ENCODE measurements at places on chromosomes 11 and 22.

- DNase-seq, result no peak
These were observed 36.8 kb upstream of the LRRC32 start for GRCh38 chr11:76707293-76707825.

DNA sequence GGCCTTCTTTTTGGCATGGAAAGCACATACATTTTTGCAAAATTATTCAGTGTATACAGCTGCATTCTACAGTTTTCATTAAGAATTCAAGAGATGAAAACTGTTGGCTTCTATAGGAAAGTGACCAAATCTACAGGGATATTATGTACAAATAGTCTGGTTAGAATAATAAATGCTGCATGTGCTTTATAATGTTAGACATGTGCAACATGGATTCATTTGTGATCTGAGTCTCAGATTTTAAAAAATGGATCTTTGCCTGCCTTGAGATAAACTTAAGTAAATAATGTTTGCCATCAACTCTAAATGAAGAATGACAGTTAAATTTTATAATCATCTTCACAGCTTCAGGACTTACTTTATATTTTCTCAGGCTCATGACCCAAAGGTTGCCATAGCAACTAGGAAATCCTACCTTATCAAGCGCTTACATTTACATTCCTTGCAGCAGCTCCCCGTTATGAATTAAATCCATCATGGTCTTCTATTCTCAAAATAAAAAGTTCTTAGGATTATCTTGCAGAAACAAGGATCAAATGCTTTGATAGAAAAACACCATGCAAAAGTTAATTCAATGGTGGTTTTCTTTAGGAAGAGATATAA lies 200.2 kb downstream of the CADM1 start:
- no peak for DNase-seq

DNA sequence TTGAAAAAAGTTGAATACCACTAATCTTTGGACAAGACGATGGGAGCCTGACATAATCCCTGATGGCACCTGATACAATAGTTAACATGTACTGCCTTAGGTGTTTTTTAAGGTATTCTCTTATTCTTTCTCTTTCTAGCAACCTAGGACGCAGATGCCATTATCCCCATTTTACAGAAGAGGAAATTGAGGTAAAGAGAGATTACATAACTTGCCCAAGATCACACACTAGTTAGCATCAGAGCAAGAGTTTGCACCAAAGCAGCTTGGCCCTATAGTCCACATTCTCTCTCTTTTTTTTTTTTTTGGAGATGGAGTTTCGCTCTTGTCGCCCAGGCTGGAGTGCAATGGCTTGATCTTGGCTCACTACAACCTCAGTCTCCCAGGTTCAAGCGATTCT lies 35.7 kb upstream of the RBFOX2 start:
- no peak for DNase-seq

DNA sequence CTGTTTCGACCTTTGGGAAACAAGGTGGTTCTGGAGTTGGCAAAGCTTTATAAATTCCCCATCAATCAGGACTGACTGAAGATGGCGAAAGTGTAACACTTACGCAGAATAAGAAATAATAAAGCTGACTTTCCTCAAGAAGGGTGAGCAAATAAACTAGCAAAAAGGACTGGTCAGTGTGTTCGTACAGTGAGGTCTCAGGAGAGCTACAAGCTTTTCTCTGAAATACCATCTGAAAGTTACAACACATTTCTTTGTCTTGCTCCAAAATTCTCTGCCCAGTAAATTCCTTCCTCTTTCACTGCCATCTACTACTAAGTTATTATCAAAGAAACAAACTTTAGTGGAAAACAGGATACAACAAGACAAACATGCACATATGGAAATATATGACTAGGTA lies 13.4 kb downstream of the PITPNB start:
- no peak for DNase-seq

- no peak for DNase-seq
These were observed 23.6 kb upstream of the ME3 start for GRCh38 chr11:86696004-86696403.

- DNase-seq, result no peak
These were observed 4.4 kb downstream of the BIK start for GRCh38 chr22:43114958-43115357.

- DNase-seq, result no peak
These were observed 98.9 kb upstream of the SLC5A12 start for GRCh38 chr11:26820739-26821138.

- no peak for DNase-seq
These were observed 8.8 kb upstream of the C11orf91 start for GRCh38 chr11:33709466-33709865.

- no peak for DNase-seq
These were observed 2310.2 kb downstream of the LRRC4C start for GRCh38 chr11:39149214-39149613.

GRCh38 chr11:7286178-7286577 lies 34.5 kb downstream of the SYT9 start:
- no peak for DNase-seq

GRCh38 chr11:62463121-62463542 lies 44.3 kb downstream of the SCGB1A1 start:
- peak; percentile 56 for DNase-seq

GRCh38 chr22:31977141-31977841 lies 33.0 kb downstream of the YWHAH start:
- DNase-seq, result peak; percentile 70

DNA sequence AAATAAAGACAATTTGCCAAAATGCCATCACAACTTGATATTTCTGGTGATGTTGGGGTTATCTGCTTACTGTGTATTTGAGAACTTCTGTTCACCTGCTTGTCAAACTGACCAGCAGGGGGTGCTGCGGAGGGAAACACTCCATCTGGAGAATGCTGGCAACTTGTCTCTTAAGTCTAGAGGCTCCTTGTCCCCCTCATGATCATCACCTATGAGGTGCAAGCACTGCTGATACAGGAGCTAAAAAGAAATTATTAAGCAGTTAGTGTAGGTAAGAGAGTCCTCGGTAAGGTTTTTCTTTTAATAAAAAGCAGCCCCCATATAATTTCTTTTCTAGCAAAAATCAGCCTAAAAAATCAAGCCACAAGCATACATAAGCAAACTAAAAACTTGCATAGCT lies 32.7 kb upstream of the GLYATL1B start:
- DNase-seq, result peak; percentile 72

GRCh38 chr22:27514601-27515523 lies 286.7 kb downstream of the MN1 start:
- peak; percentile 81 for DNase-seq

Measured in right cardiac atrium (tissue), 5 donors.